ENCODE measurements at places on chromosomes 2 and 18.
A peak's percentile ranks its signal among the peaks of the same experiment; 100 is the strongest.

GRCh38 chr2:235811446-235812184 is 317.8 kb downstream of the AGAP1 start:
- no peak for DNase-seq

DNA sequence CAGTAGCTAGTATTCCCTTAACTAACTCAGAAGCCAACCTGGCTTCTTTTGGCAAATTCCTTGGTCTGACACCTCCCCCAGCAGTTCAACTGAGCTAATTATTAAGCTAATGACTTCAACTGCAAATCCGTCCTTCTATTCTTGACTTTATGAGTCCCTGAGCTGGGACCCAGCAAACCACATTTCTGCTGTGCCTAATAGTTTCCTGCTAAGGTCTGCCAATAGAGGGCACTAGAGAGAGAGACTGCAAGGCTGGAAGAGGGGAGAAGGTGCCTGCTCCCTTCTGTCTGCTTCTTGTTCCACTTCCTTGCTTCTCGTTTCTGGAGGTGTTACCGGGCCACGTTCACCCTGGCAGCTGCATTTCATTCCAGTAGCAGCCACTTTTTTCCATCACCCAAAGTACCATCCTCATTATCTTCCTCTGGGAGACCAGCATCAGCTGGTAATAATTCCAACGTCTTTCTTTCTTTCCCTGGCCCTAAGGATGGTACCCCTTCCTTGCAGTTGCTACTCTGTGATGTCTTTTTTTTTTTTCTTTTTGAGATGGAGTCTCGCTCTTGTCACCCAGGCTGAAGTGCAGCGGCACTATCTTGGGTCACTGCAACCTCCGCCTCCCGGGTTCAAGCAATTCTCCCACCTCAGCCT is 352.0 kb downstream of the TNS1 start:
- DNase-seq: peak; percentile 70

GRCh38 chr2:229160180-229160579 is 110.9 kb downstream of the PID1 start:
- no peak for DNase-seq

- DNase-seq: no peak
These were observed 1010.9 kb upstream of the NXPH2 start for GRCh38 chr2:139790807-139791752.

DNA sequence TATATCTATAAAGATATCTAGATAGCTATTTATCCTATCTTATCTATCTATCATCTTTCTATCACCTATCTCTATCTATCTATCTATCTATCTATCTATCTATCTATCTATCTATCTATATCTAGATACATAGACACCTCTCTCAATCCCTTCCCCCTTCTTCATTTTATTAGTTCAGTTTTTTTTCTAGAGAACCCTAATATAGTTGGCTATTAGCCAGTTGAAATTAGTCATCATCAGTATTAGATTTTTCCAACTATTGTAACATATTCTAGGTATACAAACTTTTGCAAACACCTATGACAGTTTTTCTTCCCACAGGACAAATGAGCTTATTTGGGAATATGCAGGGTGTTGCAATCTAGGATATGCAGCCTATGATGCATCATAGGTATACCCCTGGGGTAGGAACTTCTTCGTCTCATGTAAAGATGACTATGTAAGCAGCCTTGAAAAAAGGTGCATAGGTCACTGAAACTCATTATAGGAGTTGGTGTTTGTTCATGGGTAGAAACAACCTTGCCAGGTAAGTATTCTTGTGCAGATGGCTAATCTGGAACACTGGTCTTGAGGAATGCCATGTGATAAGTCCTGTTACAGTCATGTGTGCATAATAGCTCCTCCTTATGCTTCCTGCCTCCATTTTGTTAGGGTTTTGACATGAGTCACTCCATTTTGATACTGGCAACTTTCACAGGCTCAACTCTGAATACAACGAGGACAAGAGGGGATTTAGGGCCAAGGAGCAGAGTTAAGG is 160.7 kb upstream of the ZSWIM2 start:
- DNase-seq: no peak

DNA sequence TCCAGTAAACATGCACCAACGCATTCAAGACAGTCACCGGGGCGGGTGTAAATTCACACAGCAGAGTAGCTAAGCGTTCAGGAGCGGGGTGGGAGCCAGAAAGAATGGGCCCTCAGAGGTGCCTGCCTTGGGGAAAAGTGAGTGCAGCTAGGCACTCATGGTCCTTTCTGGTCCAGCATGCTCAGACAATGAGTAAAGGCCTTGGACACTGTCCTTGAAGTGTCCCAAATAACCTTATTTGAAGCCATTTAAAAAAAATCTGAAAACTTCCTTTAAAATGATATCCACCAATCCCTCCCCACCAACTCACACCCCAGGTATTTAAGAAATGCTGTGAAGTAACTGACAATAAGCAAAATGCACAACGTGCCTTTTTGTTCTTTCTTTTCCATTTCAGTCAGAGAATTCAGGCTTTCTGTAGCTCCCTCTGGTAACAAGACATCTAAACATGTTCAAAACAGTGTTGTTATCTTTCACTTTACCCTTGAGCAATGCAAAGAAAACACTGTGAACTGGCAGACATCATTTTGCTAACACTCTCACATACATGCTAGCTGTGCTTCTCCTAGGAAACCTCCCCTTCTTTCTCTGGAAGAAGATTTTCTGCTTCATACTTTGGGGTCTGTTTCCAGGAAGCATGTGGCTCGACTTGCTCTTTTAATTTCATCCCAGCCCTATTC is 445.1 kb upstream of the SPRED2 start:
- no peak for DNase-seq

- DNase-seq: no peak
These were observed 196.1 kb downstream of the ANKRD30B start for GRCh38 chr18:14943967-14944636.

- no peak for DNase-seq
These were observed 24.6 kb upstream of the SCG2 start for GRCh38 chr2:223626716-223627115.

GRCh38 chr2:26400723-26401122 is 997 bp upstream of the DRC1 start:
- no peak for DNase-seq

- DNase-seq: peak; percentile 77
These were observed 640 bp downstream of the ROCK2 start for GRCh38 chr2:11343650-11344341.

DNA sequence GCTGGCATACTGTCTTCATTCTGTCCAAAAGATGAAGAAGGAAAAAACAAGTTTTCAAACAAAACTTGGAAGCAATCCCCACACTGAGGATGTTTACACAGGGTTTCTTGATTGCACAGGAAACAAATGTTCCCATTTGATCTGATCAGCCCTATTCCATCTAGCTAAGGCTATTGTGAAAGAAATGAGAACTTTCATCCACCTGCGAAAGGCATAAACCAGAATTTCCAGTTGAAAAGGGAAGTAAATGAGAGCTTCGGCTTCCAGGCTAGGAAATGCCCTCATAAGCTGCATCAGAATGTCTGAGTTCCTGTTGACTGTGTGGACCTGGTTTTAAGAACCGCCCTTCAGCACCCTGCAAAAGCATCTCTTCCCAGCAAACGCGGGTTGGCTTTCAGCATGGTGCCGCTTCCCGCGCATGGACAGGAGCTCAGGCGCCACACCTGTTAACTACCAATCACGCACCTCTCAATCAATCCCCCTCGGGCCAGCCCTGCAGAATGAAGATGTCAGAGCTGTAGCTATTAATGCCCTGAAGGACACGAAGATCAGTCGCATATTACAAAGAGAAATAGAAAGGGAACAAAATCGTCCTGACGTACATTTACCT is 850.4 kb downstream of the GALR1 start:
- DNase-seq: no peak

DNA sequence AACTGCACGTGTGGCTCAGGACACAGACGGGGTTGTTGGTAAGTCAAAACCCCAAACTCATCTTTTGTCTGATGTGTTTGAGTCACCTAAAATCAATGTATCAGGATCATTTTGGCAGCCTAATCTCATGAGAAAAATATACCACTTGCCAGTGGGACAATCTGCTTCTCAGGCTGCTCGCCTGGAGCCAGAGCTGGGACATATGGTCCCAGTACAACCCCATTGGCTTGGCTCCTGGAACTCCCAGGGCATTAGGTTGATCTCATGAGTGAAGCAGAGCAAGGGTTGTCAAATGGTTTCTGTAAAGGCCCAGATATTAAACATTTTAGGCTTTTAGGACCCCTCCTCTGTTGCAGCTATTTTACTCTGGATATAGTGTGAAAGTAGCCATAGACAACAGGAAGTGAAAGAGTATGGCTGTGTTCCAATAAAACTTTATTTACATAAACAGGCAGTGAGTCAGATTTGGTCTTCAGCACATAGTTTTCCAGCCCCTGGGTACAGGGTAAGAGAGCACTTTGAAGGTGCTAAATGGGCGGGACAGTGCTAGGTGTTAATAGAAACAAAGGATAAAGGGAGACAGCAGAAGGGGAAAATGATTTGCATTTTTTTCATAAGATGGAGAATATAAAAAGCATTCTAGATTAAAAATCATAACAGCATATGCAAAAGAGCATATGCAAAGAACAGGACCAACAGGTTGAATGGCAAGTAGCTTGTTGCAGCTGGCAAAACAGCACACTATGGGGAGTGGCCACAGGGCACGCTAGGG is 290.8 kb downstream of the KCNS3 start:
- DNase-seq: no peak

DNA sequence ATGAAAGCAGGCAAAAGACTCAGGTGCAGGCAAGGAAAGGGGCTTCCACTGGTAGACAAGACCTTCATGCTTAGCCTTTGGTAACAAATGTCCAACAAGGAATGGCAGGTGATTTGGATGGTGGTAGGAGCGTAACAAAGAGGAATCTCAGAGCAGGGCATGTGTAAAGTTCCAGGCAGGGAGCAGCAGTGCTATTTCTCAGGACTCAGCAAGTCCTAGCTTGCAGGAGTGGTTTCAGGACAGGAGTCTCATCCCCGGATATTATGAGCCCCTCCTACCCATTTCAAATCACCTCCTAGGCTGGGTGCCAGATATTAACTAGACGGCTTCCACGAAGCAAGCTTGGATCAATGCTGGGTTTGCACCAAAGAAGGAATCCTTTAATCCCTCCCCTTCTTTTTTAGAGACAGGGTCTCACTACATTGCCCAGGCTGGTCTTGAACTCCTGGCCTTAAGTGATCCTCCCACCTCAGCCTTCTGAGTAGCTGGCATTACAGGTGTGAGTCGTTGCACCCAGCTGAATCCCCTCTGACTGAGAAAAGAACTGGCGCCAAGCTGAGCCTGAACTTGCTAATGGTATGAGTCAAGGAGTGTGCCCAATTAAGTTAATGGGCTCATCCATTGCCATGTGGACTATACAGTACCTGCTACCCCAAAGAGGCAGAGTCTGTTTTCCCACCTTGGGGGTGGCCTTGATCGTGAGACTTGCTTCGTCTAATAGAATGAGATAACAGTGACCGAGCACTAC is 190.3 kb downstream of the ARL4C start:
- no peak for DNase-seq

- no peak for DNase-seq
These were observed 298.8 kb downstream of the TNS1 start for GRCh38 chr2:217703999-217704398.

- no peak for DNase-seq
These were observed 179.0 kb downstream of the KLHL29 start for GRCh38 chr2:23563673-23564614.

DNA sequence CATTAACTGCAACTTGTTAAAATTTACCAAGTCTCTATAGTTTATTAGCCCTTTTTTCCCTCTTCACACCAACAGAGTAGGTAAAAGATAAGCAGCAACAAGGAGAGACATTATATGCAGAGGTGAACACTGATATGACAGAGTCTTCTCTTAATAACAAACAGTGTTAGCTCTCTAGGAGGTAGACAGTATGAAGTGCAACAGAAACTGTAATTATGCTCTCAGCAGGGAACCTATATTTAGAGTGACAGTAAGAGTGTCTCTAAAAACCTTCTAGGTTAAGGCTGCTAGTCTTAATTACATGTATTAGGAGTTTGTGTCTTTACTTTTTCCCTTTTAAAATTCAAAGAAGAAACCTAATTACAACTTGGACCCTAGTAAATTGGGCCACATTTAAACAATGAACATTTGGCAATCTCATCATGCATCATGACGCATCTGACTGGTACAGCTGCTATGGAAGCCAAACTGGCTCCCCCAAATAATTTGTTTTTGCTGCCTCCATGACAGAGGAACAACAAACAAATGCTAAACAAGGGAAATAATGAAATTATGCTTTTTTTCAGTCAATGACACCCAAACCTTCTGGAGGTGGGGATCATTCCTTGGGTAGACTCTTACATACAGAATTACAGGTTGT is 69.9 kb upstream of the MMADHC start:
- DNase-seq: no peak

DNA sequence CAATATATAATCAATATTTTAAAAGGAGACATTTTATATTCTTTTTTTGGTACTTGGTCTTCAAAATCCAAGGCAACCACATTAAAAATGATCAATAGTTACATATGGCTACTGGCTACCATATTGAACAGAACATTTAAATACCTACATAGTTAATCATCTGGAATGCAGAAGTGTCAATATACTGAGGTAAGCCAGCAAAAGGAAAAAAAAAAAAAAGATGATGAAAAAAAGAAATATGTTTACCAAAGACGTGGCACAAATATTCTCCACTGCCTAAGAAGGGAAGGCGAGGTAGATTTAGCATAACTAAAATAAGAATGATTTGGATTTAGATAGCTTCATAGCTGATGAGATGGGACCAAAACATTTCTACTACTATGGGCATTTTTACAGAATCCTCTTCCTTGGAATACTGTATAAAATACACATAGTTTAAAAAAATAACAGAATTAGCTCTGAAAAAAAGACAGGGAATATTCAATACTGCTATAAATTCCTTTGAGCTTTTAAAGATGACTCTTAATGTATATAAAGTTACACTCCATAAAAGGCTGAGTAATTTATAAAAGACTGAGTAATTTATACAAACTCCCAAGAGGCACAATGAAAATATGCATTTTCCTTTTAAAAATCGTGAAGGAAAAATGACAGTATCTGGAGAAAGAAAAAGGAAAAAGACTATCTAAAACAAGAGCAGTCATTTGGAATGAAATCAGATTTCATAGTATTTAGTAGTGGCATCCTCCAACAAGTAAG is 63.5 kb downstream of the CDH2 start:
- DNase-seq: no peak

GRCh38 chr2:117199511-117199910 is 615.0 kb upstream of the DDX18 start:
- no peak for DNase-seq

- DNase-seq: no peak
These were observed 118.6 kb downstream of the ANKRD44 start for GRCh38 chr2:197191940-197192322.

- DNase-seq: no peak
These were observed 58.9 kb downstream of the SLC35F5 start for GRCh38 chr2:113697516-113697915.

DNA sequence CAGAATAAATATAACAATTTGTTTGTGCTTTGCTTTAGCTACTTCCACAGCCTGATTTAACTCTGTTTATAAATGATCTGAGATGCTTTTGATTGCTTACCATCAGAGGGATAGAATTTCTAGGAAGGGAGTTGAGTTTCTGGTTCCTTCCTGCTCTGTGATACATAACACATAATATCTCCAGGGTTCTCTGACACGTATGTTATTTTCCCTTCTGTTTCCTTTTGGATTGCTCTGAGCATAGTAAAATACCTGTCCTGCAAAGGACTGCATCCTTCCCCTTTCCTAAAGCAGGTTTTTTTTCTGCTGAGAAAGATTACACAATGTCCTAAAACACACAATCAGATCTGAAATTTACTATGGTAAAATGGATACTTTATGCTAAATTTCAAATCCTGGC is 76.1 kb downstream of the CABYR start:
- DNase-seq: no peak

- peak; percentile 85 for DNase-seq
These were observed 78.4 kb upstream of the ZNF516 start for GRCh38 chr18:76573325-76574025.

GRCh38 chr2:127176371-127177311 is 43.5 kb downstream of the CYP27C1 start:
- peak; percentile 90 for DNase-seq

Measured in inflammatory macrophage (primary cell).